Lung microvascular endothelial cell (primary cell): ENCODE measurements at places on chromosomes 7 and 10. TPM values are rescaled to one million over a fixed set of nuclear protein-coding genes. Genes with fewer than 3 reads are reported as not detected.

The SNCG gene
- 46.2 and 112 TPM in 2 replicates for total RNA-seq

The GPR15LG gene
- total RNA-seq: not detected in 2 replicates

The ZNF786 gene
- total RNA-seq: 3.3 and 6.2 TPM in 2 replicates

The IL6 gene
- 0.60 and 0.87 TPM in 2 replicates for total RNA-seq

The SAMD9 gene
- 9.4 and 12.5 TPM in 2 replicates for total RNA-seq

The PPP1R3A gene
- total RNA-seq: not detected in 2 replicates

The LRRC18 gene
- total RNA-seq: not detected in 2 replicates

The GJD4 gene
- not detected in 2 replicates for total RNA-seq

The AOAH gene
- total RNA-seq: under 0.01 TPM in 1 of 2 replicates, not detected in the other

The SGCE gene
- total RNA-seq: 46.2 and 77.8 TPM in 2 replicates

The TAS2R3 gene
- 0.44 and 0.60 TPM in 2 replicates for total RNA-seq

The EPHB6 gene
- total RNA-seq: under 0.01 TPM in 2 replicates

The UNC5B gene
- total RNA-seq: 10.9 and 12.9 TPM in 2 replicates

The CALML5 gene
- total RNA-seq: not detected in 2 replicates

The AKAP9 gene
- 23.3 and 36.1 TPM in 2 replicates for total RNA-seq

The VWC2 gene
- not detected in 2 replicates for total RNA-seq

The SEMA4G gene
- total RNA-seq: 0.65 and 0.99 TPM in 2 replicates

The EPDR1 gene
- 2.0 and 2.4 TPM in 2 replicates for total RNA-seq

The NME8 gene
- not detected in 2 replicates for total RNA-seq

The ADRB1 gene
- total RNA-seq: 10.5 and 54.4 TPM in 2 replicates

The MOGAT3 gene
- not detected in 2 replicates for total RNA-seq

The ZP3 gene
- 0.65 and 1.8 TPM in 2 replicates for total RNA-seq

The SUV39H2 gene
- 7.6 and 8.1 TPM in 2 replicates for total RNA-seq

The ABCF2 gene
- 37.0 and 39.5 TPM in 2 replicates for total RNA-seq

The GRB10 gene
- total RNA-seq: 59.9 and 70.4 TPM in 2 replicates

The VWDE gene
- total RNA-seq: under 0.01 TPM in 1 of 2 replicates, not detected in the other

The GPNMB gene
- total RNA-seq: under 0.01 and 0.22 TPM in 2 replicates

The ZSCAN25 gene
- 7.4 and 12.1 TPM in 2 replicates for total RNA-seq

The FZD1 gene
- total RNA-seq: 2.0 and 2.2 TPM in 2 replicates

The SPDYE8 gene
- total RNA-seq: not detected in 2 replicates

The AGMO gene
- 0.22 and 0.40 TPM in 2 replicates for total RNA-seq

The SERPINE1 gene
- 68.3 and 170 TPM in 2 replicates for total RNA-seq

The ENTPD7 gene
- 14.4 and 16.1 TPM in 2 replicates for total RNA-seq

The HUS1 gene
- 6.8 and 9.5 TPM in 2 replicates for total RNA-seq

The JCAD gene
- total RNA-seq: 46.2 and 60.5 TPM in 2 replicates

The TRPV5 gene
- not detected in 2 replicates for total RNA-seq

The STEAP4 gene
- total RNA-seq: not detected in 2 replicates

The LLCFC1 gene
- total RNA-seq: not detected in 2 replicates
